NCI-H1694 treated with DMSO at 0.1 percent for 48 hours (cell line): ENCODE measurements at places on chromosomes 4 and X.

- no peak for DNase-seq
Measured at GRCh38 chrX:47573341-47574075, 8.7 kb upstream of the TIMP1 start.

DNA sequence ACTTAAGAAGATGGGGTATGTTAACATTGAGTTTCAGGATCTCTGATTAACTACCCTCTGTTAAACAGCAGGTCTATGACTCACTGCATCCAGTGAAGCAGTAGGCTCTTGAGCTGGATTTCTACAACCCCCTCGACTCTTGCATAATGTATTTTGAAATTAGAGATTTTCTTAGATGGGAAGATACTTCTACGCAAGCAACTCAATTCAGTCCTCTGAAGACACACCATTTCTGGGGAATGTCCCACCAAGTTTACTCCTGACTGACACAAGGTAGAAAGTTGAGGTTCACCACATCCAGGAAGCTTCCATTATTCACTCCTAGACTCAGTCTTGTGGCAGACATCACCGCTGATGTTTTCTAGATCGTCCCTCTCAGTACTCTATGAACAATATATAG is 12.9 kb downstream of the PALLD start:
- DNase-seq: no peak

- no peak for DNase-seq
Measured at GRCh38 chr4:48237996-48238645, 31.5 kb downstream of the TEC start.

DNA sequence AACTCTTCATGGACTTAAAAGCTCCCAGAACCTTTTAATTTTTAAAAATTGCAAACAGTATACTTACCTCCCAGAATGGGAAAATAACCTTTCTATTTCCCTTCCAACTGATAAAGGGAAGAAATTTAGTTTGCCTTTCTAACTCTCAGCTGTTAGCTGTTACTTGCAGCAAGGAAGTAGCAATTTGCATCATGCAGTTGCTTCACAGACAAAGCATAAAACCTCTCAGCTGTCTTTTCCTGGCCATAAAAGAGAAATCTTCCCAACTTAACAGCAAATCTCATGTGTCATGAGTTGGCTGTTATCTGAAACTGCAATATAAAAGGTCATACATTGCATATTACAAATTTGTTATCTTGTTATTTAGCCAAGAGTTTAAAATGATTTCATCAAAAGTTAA is 18.4 kb downstream of the C4orf17 start:
- no peak for DNase-seq

DNA sequence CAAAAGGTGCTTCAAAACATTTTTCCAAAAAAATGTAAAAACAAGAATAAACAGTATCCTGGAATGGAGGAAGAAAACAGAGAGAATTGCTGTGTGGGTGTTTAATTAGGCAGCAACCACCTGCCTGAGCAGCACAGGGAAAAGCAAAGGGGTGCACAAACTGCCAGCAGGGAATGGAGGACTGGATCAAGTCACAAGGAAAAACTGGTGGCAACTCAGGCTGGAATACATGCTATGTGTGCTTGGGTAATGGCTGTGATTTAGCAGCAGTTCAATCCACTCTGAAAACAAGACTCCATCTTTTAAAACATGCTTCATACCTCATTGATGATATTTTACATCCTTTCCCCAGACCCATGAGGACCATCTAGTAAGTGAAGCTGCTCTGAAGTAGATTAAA is 179.5 kb downstream of the HS6ST2 start:
- DNase-seq: no peak

DNA sequence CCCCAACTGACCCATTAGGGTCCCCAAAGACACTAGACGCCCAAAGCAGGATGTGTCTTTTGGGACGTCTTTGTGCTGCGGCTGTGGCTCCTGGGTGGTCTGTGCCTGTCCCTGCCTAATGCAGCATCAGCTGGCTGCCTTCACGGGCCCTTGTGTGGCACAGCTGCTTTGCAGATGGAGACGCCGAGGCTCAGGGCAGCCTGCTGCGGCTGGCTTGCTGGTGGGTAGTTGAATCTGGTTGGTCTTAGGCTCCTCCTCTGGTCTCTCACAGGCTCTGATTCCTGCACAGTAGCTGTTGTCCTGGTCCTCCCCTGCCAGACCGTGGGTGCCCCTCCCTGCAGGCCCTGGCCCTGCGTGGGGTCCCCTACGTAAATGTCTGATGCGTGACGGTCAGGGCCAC is 8.1 kb downstream of the CPZ start:
- no peak for DNase-seq

GRCh38 chr4:109276482-109277095 is 25.9 kb downstream of the COL25A1 start:
- no peak for DNase-seq
